T-helper 17 cell (primary cell): ENCODE measurements at places on chromosomes 2 and 18.

- DNase-seq = no peak
- no peaks in the 10 kb centered on the region for H3K27me3 ChIP-seq
- H3K4me3 ChIP-seq = no peak overlapping the region
- H3K4me1 ChIP-seq = no peaks in the 10 kb centered on the region
Measured at GRCh38 chr2:153169609-153170008, 309.0 kb downstream of the RPRM start.

DNA sequence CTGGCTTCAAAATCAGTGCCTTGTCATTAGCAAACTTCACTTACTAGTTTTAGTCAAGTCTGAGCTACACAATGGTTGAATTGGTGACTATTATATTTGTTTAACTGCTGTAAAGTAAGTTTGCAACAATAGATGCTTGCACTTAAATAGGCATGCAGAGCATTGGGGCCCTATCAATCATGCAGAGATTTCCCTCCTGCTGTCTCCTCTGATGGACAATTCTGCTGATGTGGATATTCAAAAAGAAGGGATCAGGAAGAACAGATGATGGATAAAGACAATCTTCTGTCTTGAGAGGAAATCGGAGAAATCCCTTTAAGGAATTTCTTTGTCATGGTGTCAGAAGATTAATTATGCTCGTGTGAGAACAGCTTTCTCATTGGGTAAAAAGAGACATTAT is 89.0 kb downstream of the GREB1L start:
- no peak for DNase-seq
- H3K27me3 ChIP-seq = no peaks in the 10 kb centered on the region
- no peak overlapping the region for H3K4me3 ChIP-seq

DNA sequence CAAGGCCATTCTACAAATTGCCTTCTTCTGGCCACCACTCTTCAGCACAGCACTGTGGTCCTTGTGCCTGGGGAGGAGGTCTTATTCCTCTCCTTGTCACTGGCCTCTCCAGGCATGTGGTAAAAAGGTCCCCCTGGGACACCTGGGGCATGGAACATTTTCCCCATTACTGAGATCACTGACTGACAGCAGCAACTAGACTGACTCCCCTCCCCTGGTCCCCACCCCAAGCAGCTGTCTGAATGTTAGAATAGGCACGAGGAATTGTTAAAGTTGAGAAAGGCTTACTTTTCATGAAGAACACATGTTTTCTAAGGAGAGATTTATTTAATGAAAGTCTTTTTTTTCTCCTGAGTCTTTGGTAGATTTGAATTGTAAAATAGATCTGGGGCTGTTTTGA is 39.5 kb upstream of the RTN4 start:
- H3K4me1 ChIP-seq = peaks cover 8% of the 10 kb centered on the region

DNA sequence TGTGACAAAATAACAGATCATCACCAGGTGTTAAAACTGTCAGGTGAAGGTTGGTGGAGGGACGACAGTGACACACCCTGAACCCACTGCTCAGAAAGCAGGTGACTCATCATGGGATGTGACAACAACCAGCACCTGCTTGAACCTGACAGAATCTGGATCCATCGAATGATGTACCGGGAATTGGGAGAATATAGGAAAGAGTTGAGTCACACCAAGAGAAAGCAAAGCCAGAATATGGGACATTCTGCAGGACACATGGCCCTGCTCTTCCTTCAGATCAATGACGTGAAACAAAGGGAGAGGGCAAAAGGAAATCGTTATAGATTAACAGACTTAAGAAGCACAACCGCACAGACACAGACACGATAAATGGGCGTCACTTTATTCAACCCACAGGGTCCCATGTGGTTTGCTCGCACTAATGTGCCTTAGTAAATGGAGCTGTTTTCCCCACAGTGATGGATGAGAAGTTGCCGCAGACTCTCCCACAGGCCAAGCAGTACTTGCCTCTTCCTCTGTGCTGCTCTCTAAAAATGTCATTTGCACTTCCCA is 100.1 kb downstream of the CRACDL start:
- H3K27ac ChIP-seq = peak overlapping the region; percentile 91
- H3K27me3 ChIP-seq = no peaks in the 10 kb centered on the region
- H3K4me1 ChIP-seq = peaks cover 36% of the 10 kb centered on the region
- H3K4me3 ChIP-seq = peak overlapping the region; percentile 80

DNA sequence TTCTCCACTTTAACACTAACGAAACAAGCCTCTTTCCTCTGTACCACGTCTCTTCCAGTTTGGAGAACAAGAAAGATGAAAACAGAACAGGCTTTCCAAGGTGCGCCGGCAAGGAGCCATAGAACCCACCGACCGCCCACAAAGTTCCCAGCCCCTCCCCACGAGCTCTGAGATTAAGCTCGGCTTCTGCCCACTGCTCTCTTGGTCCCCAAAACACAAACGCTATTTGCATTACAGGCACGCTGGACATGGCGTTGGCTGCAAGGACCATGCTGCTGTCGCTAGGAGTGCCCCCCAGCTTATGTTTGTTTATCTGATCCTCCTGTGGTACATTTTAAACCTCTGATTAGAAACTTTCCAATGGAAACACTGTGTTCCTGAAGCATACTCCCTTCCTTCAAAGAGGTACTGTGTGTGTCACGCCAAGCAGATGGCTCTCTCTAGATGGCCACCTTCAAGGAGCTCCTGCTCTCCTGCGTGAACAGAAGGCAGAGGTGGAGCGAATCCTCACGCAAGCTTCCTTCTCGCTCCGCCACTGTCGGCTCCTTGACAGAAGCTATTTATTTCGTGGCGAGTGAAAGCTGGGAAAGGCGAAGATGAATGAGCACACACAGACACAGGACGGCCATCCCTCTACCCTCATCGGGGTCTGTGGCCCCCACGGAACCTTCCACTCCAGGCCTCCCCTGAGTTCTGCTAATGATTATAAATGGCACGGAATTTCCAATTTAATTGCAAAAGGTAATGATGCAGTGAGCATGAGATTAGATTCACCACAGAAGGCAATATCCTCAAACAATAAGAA is 166.2 kb downstream of the EIPR1 start:
- H3K27ac ChIP-seq = peak overlapping the region; percentile 80
- H3K36me3 ChIP-seq = peaks cover 8% of the 10 kb centered on the region
- peaks cover 24% of the 10 kb centered on the region for H3K4me1 ChIP-seq

GRCh38 chr2:23940718-23941620 is 706 bp downstream of the UBXN2A start:
- DNase-seq = no peak
- H3K4me3 ChIP-seq = peak overlapping the region; percentile 95
- H3K27ac ChIP-seq = peak overlapping the region; percentile 86
- peaks cover 3% of the 10 kb centered on the region for H3K36me3 ChIP-seq
- peaks cover 8% of the 10 kb centered on the region for H3K27me3 ChIP-seq

DNA sequence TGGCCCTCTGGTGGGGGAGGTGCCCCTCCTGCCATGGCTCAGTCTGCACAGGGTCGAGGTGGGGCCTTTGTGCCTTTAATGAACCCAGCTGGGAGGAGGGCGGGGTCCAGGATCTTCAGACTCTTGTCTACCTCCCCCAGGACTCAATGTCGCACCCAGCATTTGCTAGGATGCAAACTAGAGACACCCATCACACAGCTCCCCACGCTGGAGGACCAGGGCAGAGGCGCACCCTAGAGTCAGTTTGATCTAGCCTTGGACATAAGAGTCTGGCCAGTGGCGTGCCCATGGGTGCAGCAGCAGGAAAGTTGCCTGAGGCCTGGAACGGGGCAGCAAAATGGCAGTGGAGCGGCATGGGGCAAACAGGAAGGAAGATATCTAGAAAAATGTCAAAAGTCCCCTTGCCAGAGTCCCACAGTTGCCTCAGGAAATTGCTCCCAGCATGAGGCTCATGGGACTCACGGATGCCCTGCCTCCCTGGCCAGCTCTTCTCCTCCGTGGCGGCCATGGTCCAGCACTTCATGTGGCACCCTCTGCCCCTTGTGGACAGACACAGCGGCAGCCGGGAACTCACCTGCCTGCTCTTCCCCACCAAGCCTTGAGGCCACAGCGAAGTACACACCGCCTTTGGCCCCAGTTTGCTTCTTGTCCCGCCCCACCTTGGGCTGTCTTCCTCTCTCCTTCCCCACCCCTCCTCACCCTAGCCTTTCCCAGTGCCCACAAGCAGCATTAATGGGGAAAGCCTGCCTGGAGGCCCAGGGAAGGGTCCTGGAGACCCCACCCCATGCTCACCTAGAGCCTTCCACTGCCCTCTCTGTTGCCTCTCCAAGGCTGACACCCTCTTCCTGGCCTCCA is 17.7 kb downstream of the SH2D6 start:
- no peaks in the 10 kb centered on the region for H3K36me3 ChIP-seq
- H3K27ac ChIP-seq = peak overlapping the region; percentile 90
- H3K27me3 ChIP-seq = no peaks in the 10 kb centered on the region
- H3K4me3 ChIP-seq = peak overlapping the region; percentile 92
- no peak for DNase-seq
- peaks cover 15% of the 10 kb centered on the region for H3K4me1 ChIP-seq

DNA sequence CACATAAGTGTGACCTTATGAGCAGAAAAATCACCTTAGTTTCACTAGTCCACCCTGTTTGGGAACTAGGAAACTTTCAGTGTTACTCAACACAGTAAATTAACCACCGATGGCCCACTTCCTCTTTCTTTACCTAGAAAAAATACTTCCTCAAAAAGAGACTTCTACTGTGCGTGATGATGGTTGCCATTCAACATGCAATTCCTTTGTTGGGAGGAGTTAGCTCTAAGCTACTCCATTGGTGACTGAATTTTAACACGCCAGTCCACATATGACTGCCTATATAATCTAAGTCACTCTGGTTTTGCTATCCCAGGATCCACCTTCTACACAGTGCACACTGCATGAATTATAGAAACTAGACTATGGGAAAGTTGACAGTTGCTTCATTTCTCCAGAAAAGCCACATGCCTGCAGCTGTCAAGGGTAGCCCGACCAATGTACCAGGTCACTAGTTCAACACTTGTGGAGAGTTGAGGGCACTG is 47.8 kb upstream of the REG3G start:
- H3K36me3 ChIP-seq = no peaks in the 10 kb centered on the region
- no peak overlapping the region for H3K4me3 ChIP-seq
- no peak overlapping the region for H3K27ac ChIP-seq
- H3K27me3 ChIP-seq = no peaks in the 10 kb centered on the region

GRCh38 chr2:154161286-154161685 is 289.6 kb downstream of the GALNT13 start:
- DNase-seq = no peak
- H3K27me3 ChIP-seq = no peaks in the 10 kb centered on the region
- no peaks in the 10 kb centered on the region for H3K36me3 ChIP-seq

- H3K36me3 ChIP-seq = peaks cover 8% of the 10 kb centered on the region
- H3K4me1 ChIP-seq = peaks cover 85% of the 10 kb centered on the region
- H3K27ac ChIP-seq = peak overlapping the region; percentile 93
- no peak for DNase-seq
- H3K27me3 ChIP-seq = no peaks in the 10 kb centered on the region
Measured at GRCh38 chr2:37654932-37655841, 16.3 kb downstream of the CDC42EP3 start.

- H3K27ac ChIP-seq = no peak overlapping the region
- DNase-seq = no peak
- H3K4me1 ChIP-seq = no peaks in the 10 kb centered on the region
- no peaks in the 10 kb centered on the region for H3K36me3 ChIP-seq
Measured at GRCh38 chr18:41042866-41043265, 912.2 kb upstream of the PIK3C3 start.

- H3K4me1 ChIP-seq = no peaks in the 10 kb centered on the region
- no peaks in the 10 kb centered on the region for H3K36me3 ChIP-seq
- no peaks in the 10 kb centered on the region for H3K27me3 ChIP-seq
Measured at GRCh38 chr18:44323125-44323524, 357.6 kb upstream of the SETBP1 start.

DNA sequence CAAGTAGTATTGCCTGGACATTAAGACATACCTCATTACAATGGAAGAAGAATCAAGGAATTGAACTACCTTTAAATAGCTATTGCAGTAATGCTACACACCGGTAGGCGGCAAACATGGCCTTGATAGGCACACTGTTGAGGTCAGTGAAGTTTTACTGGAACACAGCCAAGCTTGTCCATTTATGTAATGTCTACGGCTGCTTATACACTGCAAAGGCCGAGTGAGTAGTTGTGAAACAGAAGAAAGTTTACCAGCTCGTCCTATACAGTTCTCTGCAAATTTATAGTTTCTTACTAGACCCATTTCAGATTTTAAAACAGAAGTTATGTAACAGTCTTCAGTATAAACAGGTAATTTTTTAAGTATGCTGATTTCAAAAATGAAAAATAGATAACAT is 38.8 kb downstream of the PPP4R1 start:
- H3K4me1 ChIP-seq = peaks cover 13% of the 10 kb centered on the region
- no peak for DNase-seq
- peaks cover 12% of the 10 kb centered on the region for H3K36me3 ChIP-seq
- H3K27me3 ChIP-seq = no peaks in the 10 kb centered on the region

DNA sequence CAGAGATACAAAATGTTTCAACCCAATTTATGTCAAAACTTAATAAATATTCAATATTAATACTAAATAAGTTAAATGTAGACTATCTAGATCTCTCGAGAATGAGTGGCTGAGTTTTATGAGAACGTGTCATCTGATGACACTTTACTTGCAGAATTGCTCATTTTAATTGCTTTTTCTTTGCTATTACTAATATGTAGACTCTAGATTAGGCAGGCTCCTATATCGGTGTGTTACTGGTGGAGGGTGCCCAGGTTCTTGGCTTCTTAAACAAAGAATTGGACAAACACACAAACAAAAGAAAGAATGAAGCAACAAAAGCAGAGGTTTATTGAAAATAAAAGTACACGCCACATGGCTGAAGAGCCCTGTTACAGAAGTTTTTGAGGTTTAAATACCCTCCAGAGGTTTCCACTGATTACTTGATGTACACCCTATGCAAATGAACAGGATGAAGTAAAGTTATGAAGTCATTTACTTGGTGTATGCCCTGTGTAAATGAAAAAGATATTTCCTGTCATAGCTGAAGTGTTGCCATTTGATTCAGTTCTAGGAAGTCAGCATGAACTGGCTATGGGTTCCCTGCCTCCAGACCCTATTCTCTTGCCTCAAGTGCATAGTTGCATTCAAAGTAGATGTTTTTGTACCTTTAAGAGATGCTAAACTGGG is 122.9 kb upstream of the ITGA4 start:
- DNase-seq = no peak
- H3K27me3 ChIP-seq = no peaks in the 10 kb centered on the region
- H3K36me3 ChIP-seq = no peaks in the 10 kb centered on the region
- no peak overlapping the region for H3K27ac ChIP-seq
- H3K4me3 ChIP-seq = no peak overlapping the region

DNA sequence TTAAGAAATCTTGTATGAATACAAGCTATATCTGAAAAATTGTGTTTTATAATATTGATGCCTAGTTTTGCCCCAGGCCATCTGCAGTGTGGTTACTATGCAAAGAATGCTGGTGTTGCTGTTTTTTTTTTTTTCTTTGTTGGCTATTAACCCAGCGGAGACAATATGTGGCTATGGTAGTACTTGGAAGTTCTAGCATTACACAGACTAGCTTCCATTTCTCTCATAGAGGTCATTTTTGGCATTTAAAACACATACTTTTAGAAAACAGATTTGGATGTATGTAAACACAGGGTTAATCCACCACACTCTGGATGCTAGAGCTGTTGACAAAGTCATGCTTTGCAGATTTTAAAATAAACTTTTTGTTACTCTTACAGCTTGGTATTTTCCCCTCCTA is 209.8 kb downstream of the NEDD4L start:
- peaks cover 15% of the 10 kb centered on the region for H3K27me3 ChIP-seq
- H3K36me3 ChIP-seq = no peaks in the 10 kb centered on the region
- H3K4me3 ChIP-seq = no peak overlapping the region
- no peaks in the 10 kb centered on the region for H3K4me1 ChIP-seq

- peak overlapping the region; percentile 92 for H3K27ac ChIP-seq
- H3K4me1 ChIP-seq = peaks cover 25% of the 10 kb centered on the region
- H3K4me3 ChIP-seq = peak overlapping the region; percentile 93
- no peaks in the 10 kb centered on the region for H3K27me3 ChIP-seq
Measured at GRCh38 chr2:178450524-178450773, 526 bp downstream of the PRKRA start.

GRCh38 chr2:3594493-3595281 is at the start of gene COLEC11:
Gene COLEC11 (plus strand): TSS chr2:3595112. CDS start chr2:3604341, 9,229 bp downstream.
- H3K36me3 ChIP-seq = no peaks in the 10 kb centered on the region
- peaks cover 7% of the 10 kb centered on the region for H3K4me1 ChIP-seq
- no peak within 1 kb of the TSS for H3K27ac ChIP-seq
- H3K27me3 ChIP-seq = peaks cover 24% of the 10 kb centered on the region
